ENCODE measurements at places on chromosomes 3 and 15. TPM values are rescaled to one million over a fixed set of nuclear protein-coding genes. Genes with fewer than 3 reads are reported as not detected.
A peak's percentile ranks its signal among the peaks of the same experiment; 100 is the strongest.

CFAP92 gene
- 0.65 TPM for total RNA-seq

BSN gene
- total RNA-seq = under 0.01 TPM

KLHDC8B gene
- 144 TPM for total RNA-seq

FAM107A gene
- 0.20 TPM for total RNA-seq

INKA1 gene
- 17.2 TPM for total RNA-seq

HTR3E gene
- not detected for total RNA-seq

NPAP1 gene
- not detected for total RNA-seq

GRCh38 chr3:161082063-161082462 lies 23.1 kb downstream of the B3GALNT1 start:
- DNase-seq = peak; percentile 53

DNA sequence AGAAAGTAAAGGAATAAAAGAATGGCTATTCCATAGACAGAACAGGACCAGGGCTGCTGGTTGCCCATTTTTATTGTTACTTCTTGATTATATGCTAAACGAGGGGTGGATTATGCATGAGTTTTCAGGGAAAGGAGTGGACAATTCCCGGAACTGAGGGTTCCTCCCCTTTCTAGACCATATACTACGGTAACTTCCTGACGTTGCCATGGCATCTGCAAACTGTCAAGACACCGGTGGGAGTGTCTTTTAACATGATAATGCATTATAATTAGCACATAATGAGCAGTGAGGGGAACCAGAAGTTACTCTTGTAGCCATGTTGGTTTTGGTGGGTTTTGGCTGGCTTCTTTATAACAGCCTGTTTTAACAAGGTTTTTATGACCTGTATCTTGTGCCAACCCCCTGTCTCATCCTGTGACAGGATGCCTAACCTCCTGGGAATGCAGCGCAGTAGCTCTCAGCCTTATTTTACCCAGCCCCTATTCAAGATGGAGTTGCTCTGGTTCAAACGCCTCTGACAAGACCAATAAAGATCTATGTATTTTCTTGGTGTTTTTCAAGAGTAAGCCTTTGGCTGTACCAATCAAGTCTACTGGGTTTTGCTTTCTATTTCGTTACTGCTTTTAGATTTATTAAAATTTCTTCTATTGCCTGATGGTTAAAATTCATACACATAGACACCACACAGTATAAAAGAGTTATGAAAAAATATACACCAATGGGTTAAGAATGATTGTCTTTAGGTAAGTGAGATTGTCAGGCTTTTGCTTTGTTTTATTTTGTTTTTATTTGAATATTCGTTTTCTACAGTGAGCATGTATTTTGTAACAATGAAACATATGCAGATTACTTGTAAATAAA lies 37.4 kb upstream of the CTDSPL start:
- no peak for DNase-seq

DNA sequence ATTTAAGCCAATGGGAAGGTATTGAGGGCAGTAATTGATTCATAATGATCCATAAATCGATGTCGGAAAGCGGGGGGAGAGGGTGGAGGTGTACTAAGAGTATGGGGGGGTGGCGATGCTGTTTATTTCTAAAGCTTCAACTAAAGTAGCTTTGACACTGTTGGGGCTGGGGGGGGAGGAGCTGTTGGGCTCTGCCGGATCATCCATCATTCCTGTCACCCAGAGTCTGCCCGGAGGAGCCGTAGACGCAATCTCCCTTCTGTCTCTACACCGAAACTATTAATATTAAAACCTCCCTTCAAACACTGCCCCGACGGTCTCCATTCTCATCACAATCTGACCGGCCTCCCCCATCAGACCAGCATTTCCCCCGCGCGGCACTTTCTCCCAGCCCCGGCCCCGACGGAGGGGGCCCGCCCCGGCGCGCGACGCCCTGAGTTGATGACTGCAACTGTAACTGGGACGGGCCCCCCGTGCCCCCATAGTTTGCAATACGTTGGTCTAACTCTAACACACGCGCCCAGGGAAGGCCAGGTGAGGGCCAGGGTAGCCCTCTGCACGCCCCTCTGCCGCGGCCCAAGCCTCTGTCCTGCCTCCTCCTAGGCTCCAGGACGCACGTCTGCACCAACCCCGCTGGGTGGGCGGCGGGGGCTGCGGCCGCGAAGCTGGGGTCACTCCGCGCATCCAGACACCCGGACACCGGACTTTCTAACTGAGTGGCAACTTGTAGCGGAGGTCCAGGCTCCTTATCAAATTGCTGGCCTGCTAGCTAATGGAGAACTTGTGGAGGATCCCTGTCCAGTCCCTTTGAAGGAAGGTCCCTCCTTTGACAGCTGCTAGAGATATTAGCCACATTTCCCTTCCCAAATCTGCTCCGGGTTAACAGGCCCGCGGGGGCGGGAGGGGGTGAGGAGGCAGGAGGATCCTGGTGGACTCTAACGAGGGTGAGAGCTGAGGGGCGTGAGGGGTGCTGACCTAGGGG lies 212.0 kb downstream of the MEIS2 start:
- peak; percentile 20 for DNase-seq

DNA sequence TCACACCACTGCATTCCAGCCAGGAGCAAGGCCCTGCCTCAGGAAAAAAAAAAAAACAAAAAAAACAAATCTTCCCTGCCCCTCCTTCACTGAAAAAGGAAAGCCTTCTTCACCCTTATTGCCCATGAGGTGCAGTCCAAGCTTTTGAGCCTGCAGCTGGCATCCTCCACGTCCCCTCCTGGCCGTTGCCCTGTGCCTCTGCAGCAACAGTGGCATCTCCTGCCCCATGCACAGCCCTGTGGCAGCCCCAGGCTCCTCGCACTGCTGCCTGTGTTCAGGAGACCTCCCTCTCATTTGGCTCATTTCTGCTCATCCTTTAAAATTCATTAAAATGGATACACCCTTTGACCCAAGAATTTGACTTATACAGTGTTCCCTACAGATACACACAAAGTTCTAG lies 72.7 kb upstream of the PLXNA1 start:
- DNase-seq = no peak

GRCh38 chr15:100869151-100869999 lies 10.3 kb upstream of the ALDH1A3 start:
- DNase-seq = no peak

DNA sequence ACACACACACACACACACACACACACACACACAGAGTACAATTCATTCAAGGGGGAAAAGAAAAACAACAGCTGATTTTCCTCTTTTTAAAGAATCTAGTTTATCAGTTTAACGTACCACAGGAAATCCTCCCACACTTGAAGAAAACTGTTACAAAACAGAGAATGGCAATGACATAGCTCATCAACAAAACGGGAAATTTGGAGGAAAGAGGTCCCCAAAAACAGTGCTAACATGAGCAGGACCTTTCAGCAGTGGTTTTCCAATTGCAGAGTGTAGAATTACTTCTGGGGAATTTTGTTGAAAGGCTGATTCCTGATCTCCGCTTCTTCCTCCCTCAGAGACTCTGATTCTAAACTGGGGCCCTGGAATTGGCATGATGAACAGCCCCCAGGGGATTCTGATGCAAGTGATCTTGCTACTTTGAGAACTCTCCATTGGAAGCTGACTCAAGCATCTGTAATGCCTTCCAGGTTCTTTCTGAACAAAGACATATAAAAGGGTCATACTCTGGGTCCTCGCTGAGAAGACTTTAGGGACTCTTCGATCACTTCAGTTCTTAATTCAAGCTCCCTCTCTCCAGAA lies 442.6 kb upstream of the PROK2 start:
- DNase-seq = no peak
